Activated T-cell treated with anti-CD3 and anti-CD28 coated beads, Interleukin-2, amount 50 U/mL, for 24 hours (primary cell): ENCODE measurements at places on chromosomes 3 and 15.

DNA sequence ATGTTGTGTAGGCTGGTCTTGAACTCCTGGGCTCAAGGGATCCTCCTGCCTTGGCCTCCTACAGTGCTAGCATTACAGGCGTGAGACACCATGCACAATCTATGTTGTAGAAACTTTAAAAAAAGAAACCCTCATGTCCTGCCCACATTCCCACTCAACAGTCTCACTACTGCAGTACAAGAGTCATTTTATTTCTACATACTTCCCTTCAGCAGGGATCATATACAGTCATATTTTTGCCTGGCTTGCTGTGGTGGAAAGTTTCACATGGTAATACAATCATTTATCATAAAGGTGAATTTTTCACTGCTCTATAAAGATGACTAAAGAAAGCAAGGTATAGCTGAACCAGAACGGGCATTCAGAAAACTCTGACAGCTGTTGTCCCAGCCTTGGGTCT lies 53.8 kb upstream of the PIK3CB start:
- H3K27ac ChIP-seq: no peak overlapping the region
- DNase-seq: no peak
- H3K4me1 ChIP-seq: peaks cover 4% of the 10 kb centered on the region
- peaks cover 5% of the 10 kb centered on the region for H3K27me3 ChIP-seq
- H3K36me3 ChIP-seq: no peaks in the 10 kb centered on the region

DNA sequence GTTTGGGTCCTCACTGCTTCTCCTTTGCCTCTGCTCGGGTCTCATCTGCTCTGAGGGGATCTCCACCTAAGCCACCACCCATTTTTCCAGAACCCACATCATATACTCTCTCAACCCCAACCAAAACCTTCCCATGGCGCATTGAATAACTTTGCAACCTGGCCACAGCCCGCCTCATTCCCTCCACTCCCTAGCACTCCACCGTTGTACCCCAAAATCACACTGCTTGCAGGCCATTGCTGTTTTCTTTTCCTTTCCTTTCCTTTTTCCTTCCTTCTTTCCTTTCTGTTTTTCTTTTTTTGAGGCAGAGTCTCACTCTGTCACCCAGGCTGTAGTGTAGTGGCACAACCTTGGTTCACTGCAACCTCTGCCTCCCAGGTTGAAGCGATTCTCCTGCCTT lies 3.1 kb upstream of the VPS18 start:
- H3K4me1 ChIP-seq: peaks cover 32% of the 10 kb centered on the region
- no peaks in the 10 kb centered on the region for H3K27me3 ChIP-seq
- no peak overlapping the region for H3K4me3 ChIP-seq
- peaks cover 14% of the 10 kb centered on the region for H3K36me3 ChIP-seq
- H3K27ac ChIP-seq: peak overlapping the region; percentile 28

DNA sequence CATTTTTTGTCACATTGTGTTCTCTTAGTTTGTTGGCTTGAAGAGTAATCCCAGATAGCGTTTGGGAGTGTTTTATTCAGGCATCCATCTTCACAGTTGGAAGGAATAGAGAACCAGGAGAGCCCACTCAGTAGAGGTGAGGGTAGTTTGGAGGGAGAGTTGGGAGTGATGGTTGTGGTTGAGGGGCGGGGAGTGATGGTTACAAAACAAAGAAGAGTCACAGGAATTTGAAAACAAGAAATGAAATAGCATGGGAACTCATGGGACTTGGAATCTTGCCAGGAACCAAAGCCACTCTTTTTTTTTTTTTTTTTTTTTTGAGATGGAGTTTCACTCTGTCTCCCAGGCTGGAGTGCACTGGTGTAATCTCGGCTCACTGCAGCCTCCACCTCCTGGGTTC lies 36.3 kb downstream of the DUT start:
- no peak overlapping the region for H3K27ac ChIP-seq
- H3K4me1 ChIP-seq: no peaks in the 10 kb centered on the region
- H3K27me3 ChIP-seq: peaks cover 20% of the 10 kb centered on the region
- no peak for DNase-seq
- no peaks in the 10 kb centered on the region for H3K36me3 ChIP-seq

- H3K27me3 ChIP-seq: peaks cover 4% of the 10 kb centered on the region
- H3K36me3 ChIP-seq: no peaks in the 10 kb centered on the region
- H3K4me3 ChIP-seq: no peak overlapping the region
- H3K4me1 ChIP-seq: no peaks in the 10 kb centered on the region
These were observed 326.6 kb upstream of the PROK2 start for GRCh38 chr3:72111265-72112205.

- H3K27me3 ChIP-seq: no peaks in the 10 kb centered on the region
- H3K27ac ChIP-seq: peak overlapping the region; percentile 14
- DNase-seq: no peak
These were observed 70.1 kb downstream of the UQCC5 start for GRCh38 chr3:52606373-52607085.

DNA sequence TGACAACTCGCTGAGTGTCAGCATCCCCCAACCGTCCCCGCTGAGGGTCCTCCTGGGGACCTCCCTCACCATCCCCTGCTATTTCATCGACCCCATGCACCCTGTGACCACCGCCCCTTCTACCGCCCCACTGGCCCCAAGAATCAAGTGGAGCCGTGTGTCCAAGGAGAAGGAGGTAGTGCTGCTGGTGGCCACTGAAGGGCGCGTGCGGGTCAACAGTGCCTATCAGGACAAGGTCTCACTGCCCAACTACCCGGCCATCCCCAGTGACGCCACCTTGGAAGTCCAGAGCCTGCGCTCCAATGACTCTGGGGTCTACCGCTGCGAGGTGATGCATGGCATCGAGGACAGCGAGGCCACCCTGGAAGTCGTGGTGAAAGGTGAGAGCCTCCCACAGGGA lies 35.4 kb downstream of the ACAN start:
- no peak for DNase-seq
- peaks cover 4% of the 10 kb centered on the region for H3K27me3 ChIP-seq
- no peaks in the 10 kb centered on the region for H3K36me3 ChIP-seq
- H3K4me1 ChIP-seq: peaks cover 6% of the 10 kb centered on the region
